Stimulated activated CD8-positive, alpha-beta memory T cell treated with anti-CD3 and anti-CD28 coated beads, Interleukin-15, amount 100 ng/mL, for 48 hours (primary cell): ENCODE measurements at places on chromosomes 5 and 9.

- DNase-seq: no peak
These were observed 26.6 kb upstream of the CEP72 start for GRCh38 chr5:585556-585955.

DNA sequence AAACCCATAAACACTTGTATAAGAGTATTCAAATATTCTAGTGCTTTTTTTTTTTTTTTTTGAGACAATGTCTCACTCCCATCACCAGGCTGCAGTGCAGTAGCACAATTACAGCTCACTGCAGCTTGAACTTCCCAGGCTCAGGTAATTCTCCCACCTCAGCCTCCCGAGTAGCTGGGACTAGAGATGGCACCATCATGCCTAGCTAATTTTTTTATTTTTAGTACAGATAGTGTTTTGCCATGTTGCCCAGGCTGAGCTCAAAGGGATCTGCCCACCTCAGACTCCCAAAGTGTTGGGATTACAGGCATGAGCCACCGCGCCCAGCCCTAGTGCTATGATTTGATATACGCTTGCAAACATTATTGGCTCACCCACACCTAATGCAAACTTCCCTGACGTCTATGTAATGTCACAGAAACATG, 11.8 kb downstream of the IL6ST start:
- DNase-seq: no peak

- DNase-seq: no peak
These were observed 43.8 kb downstream of the WDR36 start for GRCh38 chr5:111135946-111136345.

- DNase-seq: no peak
These were observed 76.2 kb upstream of the ZFAND5 start for GRCh38 chr9:72440992-72441847.

DNA sequence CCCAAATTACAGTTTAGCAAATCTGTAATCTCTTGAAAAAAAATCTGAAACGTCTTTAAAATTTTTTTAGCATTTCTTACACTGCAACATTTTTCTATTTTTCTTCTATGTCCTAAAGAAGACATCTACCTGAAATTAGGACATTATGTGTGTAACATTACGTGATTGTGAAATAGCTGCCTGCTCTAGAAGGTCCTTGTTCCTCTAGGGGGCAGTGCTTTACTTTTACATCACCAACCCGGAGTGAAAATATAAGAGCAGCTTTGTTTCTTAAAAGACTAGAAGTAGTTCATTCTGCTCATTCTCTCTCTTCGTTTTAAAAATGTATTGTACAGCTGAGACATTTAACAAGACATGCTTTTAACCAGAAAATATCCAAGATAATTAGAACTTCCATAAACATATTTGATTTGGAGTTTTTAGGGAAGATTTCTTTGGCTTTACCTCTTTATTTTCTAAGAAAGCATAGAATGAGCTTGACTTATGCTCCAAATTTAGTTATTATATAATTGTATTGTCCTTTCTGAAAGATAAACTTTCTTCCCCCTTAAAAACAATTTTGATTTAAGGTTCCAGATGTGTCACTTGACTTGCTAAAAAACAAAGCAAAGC, 48.1 kb upstream of the RIOK2 start:
- DNase-seq: no peak

- no peak for DNase-seq
These were observed 697.5 kb downstream of the SEMA5A start for GRCh38 chr5:8848366-8848765.

DNA sequence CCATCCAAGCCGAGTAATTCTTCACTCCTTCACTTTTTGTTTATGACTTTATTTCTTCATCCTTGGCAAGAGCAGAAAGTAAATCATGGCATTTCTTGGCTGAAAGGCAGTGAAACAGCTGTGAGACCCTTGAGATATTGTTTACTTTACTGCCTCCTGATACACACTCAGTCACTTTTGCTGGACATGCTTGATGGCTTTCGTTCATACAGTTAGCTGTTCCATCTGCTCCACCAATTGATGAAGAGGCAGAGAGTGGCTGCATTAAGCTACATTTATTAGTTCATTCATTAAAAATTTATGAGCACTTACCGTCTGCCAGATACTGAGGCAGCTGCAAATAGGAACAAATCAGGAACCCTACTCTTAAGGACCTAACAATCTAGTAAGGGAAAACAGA, 184.4 kb upstream of the OR13F1 start:
- DNase-seq: no peak

- no peak for DNase-seq
These were observed 135.5 kb downstream of the NMUR2 start for GRCh38 chr5:152269533-152269932.

- DNase-seq: no peak
These were observed 816.1 kb upstream of the C9orf72 start for GRCh38 chr9:28389411-28389810.

- DNase-seq: peak; percentile 24
These were observed 90.6 kb downstream of the ANXA2R start for GRCh38 chr5:42949348-42950115.

- no peak for DNase-seq
These were observed 355.1 kb upstream of the DAB2 start for GRCh38 chr5:39779831-39780230.

DNA sequence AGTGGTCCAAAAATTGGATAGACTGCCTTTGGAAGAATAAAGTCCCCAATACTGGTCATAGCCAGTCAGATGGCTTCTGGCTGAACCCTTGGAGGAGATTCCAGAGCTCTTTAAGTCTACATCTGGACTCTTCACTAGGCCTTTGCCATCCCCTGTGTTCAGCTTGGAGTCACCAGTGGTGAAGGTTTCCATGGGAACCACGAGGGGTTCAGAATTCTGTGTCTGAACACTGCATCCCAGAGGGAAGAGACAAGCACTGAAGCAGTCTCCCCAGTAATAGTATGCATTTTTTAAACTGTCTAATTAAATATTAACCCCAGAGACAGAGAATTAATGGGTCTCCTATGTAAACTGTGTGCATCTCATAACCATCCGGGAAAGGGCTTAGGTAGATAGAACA, 38.2 kb downstream of the POU4F3 start:
- no peak for DNase-seq

- no peak for DNase-seq
These were observed 158.5 kb downstream of the TLE1 start for GRCh38 chr9:81530846-81531245.

- DNase-seq: no peak
These were observed 296 bp downstream of the ZSWIM6 start for GRCh38 chr5:61332358-61332749.

- no peak for DNase-seq
These were observed 923 bp upstream of the ZBTB5 start for GRCh38 chr9:37466037-37466709.
